Left lung (tissue), 14 donors: ENCODE measurements at places on chromosomes 1 and 21. TPM values are rescaled to one million over a fixed set of nuclear protein-coding genes. Genes with fewer than 3 reads are reported as not detected.

PSRC1 gene
- 7.3 TPM for total RNA-seq

TMED5 gene
- total RNA-seq = 89.2 TPM

SYT6 gene
- not detected for total RNA-seq

CYP2J2 gene
- 3.5 TPM for total RNA-seq

KRTAP21-2 gene
- not detected for total RNA-seq

GRCh38 chr21:34946916-34947534, 102.1 kb downstream of the RUNX1 start:
- no peak for DNase-seq

- no peak for DNase-seq
These were observed 321.2 kb downstream of the VAV3 start for GRCh38 chr1:107643766-107644165.

DNA sequence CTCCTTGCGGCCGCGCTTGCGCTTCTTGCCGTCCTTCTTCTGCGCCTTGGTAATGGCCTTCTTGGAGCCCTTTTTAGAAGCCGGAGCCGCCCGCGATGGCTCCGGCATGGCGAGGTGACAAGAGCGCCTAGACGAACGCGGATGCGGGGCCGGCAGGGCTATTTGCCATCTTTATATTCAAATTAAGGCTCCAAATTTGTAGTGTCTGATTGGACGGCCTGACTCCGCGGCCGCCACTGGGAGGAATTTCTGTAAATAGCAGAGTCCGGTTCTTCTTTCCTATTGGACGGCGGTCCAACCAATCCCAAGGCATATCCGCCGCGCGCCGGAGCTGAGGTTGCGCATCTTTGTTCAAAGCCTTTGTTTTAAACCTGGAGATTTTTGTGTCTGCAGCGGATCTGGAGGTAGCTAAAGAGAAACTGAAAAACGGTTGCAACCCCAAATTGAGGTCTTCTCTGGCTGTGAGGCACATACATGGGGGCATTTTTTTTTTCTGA, 22.6 kb upstream of the RNF187 start:
- DNase-seq = peak; percentile 70

DNA sequence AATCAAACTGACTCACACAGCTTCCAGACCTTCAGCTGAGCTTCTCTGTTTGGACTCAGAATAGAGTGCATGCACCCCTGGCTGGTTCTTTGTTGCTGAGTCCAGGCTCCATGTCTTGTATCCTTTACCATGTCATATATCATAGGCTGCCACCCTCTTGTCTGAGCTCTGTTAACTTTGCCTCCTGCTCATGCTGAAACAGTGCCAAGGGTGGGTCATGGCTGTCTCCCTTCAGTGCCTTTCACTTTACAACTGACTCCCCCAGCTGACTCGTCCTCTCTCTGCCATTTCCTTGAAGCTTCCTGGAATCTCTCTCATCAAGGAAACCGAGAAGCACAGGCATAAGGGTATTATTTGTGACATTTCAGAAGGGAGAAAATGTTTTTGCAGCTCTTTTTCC, 885.3 kb downstream of the TTLL7 start:
- DNase-seq = no peak

DNA sequence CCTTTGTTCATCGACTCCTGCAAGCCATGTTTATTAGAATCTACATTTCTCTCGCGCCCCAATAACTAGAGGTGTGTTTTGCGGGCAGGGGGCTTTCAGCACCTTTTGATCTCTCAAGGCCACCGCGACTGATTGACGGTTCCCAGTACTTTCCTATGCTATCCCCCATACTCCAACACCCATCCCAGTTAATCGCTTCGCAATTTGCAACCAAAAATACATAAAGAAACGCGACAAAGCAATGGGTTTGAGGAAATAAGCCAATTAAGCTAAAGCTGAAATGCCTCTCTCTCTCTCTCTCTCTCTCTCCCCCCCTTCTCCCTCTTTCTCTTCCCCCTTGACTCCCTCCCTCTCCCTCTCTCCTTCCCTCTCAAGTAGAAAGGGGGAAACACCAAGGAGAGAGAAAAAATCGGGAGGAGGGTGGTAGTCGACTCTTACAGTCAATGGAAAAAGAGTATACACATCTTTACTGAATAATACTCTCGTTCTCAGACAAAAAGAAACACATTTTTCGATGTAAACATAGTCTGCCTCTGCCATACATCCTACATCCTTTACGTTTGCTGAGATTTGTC, 128.0 kb upstream of the DPYD start:
- no peak for DNase-seq

GRCh38 chr1:225941187-225941941, at the start of gene LEFTY2:
LEFTY2 (minus strand) TSS chr1:225941220; CDS start chr1:225941140, 80 bp downstream.
- no peak for DNase-seq

DNA sequence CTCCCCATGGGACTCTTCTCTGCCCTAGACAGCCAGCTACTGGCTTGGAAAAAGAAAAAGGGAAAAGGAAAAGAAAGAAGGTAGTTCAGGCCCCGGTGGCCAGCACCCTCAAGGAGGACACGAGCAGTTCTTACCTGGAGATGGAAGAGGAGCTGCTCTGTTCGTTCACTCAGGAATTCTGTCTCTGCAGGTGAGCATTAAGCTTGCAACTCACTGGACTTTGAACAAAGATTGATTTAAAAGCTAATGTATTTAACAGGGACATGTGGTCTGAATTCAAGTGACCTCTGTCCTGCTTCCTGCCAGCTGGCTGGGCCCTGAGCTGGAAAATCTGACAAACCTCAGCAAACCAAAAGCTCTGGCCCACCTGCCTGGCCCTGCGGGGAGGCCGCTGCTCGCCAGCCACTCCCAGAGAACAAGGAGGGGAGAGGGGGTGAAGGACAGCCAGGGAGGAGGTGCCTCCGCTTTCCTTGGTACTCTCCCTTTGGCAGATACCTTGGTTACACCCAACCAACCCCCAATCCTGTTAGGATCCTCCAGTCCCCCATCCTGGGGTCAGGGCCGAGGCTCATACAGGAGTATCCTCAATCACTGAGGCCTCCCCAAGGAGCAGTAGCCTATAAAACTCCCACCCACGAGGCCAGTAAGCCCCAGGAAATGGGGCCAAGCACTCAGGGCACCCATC, at the start of gene PDZK1:
TSS of gene PDZK1 (minus strand) at position 186 of the 685 bp plus-strand sequence. CDS start 19,347 bp downstream, outside the sequence.
- no peak for DNase-seq
